ENCODE measurements at places on chromosomes 16 and 17. TPM values are rescaled to one million over a fixed set of nuclear protein-coding genes. Genes with fewer than 3 reads are reported as not detected.

The SLFN14 gene
- not detected for total RNA-seq

The PRDM7 gene
- total RNA-seq: not detected

The KRT32 gene
- total RNA-seq: not detected

The CPHXL2 gene
- total RNA-seq: not detected

The CACNA1H gene
- 0.19 TPM for total RNA-seq

The USP6 gene
- total RNA-seq: 0.13 TPM

The KCNJ2 gene
- total RNA-seq: 10.0 TPM

The PPM1E gene
- 0.21 TPM for total RNA-seq

The SCARF1 gene
- total RNA-seq: 1.4 TPM

The PHLPP2 gene
- total RNA-seq: 10.8 TPM

The SPATA33 gene
- total RNA-seq: 11.1 TPM

The CHP2 gene
- 0.08 TPM for total RNA-seq

The DPH1 gene
- 20.2 TPM for total RNA-seq

The UMOD gene
- total RNA-seq: not detected

The CCDC144A gene
- 1.3 TPM for total RNA-seq

The LITAF gene
- 168 TPM for total RNA-seq

The CMTM2 gene
- not detected for total RNA-seq

The TPSAB1 gene
- total RNA-seq: not detected

The CDRT4 gene
- total RNA-seq: 0.40 TPM

The KRTAP2-3 gene
- not detected for total RNA-seq

The TPSG1 gene
- not detected for total RNA-seq

The RNF112 gene
- total RNA-seq: not detected

The TEX19 gene
- total RNA-seq: 0.19 TPM

The EVI2B gene
- 51.0 TPM for total RNA-seq

The NPB gene
- total RNA-seq: not detected

The FBXL19 gene
- total RNA-seq: 27.5 TPM
